Stimulated activated naive B cell treated with anti-CD40 and anti-IgM and Interleukin-4, amounts not matched to agents 10 μg/mL and 1 μg/mL and 100 μg/mL, for 72 hours (primary cell): ENCODE measurements at places on chromosomes 4 and X.

DNA sequence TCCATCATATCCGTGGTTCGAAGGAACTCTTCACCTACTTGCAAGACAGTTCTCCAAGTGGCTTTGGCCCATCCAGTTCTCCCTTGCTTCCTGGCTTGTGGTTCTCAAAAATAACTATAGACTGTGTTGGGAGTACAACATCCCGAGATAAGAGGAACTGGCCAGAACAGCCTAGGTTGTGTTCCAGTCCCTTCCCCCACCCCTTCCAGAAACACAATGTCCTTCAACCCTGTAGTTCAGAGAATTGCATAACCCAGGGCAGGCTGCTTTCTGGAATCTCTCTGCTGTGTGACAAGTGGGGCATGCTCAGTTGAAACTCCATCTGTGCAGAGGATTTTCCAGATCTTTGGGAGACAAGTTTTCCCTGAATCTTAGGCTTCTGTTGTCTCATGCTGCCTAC lies 206.5 kb downstream of the PCDH10 start:
- H3K36me3 ChIP-seq: no peaks in the 10 kb centered on the region
- no peaks in the 10 kb centered on the region for H3K4me1 ChIP-seq
- H3K27me3 ChIP-seq: no peaks in the 10 kb centered on the region
- H3K4me3 ChIP-seq: no peak overlapping the region
- no peak for DNase-seq

- peaks cover 11% of the 10 kb centered on the region for H3K36me3 ChIP-seq
- H3K27me3 ChIP-seq: no peaks in the 10 kb centered on the region
- no peak overlapping the region for H3K27ac ChIP-seq
- peaks cover 20% of the 10 kb centered on the region for H3K4me1 ChIP-seq
- no peak overlapping the region for H3K4me3 ChIP-seq
Measured at GRCh38 chr4:119296356-119296755, 25.6 kb downstream of the FABP2 start.

DNA sequence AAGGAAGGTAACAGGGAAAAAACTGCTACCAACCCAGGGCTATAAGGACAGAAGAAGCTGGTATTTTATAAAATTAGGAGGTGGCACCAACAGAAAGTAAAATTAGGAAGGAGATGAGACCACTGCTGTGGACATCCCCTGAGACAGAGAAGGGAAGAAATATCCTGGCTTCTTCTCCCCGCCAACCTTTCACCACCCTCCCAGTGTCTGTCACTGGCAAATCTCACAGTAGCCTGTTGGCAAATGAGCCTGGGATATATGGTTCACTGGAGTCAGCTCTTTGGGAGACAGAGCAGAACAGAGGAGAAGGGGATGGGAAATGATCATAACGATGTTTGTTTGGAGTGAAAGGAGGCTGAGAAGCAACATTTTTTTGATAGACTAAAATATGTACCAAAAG lies 190.9 kb upstream of the PACRGL start:
- no peak for DNase-seq
- no peak overlapping the region for H3K4me3 ChIP-seq
- H3K27me3 ChIP-seq: no peaks in the 10 kb centered on the region
- H3K27ac ChIP-seq: no peak overlapping the region
- H3K4me1 ChIP-seq: no peaks in the 10 kb centered on the region
- H3K36me3 ChIP-seq: no peaks in the 10 kb centered on the region

DNA sequence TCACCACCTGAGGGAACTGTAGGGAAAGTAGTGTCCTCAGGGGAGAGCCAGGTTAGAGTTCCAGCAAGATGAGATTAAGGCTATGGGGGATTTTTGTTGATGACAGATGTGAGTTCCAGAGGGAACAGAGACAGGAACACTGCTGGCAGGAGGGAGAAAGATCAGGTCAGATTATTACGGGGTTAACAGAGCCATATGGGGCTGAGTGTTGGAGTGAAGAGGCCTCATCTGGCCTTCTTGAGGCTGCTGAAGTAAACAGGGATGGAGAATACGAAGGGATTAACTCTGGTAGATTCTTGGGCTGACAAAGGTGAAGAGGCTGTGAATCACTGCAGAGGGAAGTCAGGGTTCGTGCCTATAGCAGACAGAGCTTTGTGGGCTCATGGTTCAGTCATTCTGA lies 47.9 kb upstream of the POU4F2 start:
- no peak overlapping the region for H3K27ac ChIP-seq
- no peaks in the 10 kb centered on the region for H3K36me3 ChIP-seq
- no peak overlapping the region for H3K4me3 ChIP-seq
- peaks cover 7% of the 10 kb centered on the region for H3K27me3 ChIP-seq
- no peaks in the 10 kb centered on the region for H3K4me1 ChIP-seq
- DNase-seq: no peak

- H3K27me3 ChIP-seq: peaks cover 5% of the 10 kb centered on the region
- no peaks in the 10 kb centered on the region for H3K36me3 ChIP-seq
- H3K4me3 ChIP-seq: no peak overlapping the region
- H3K4me1 ChIP-seq: peaks cover 5% of the 10 kb centered on the region
- DNase-seq: no peak
Measured at GRCh38 chr4:1573830-1574459, 110.2 kb downstream of the FAM53A start.

DNA sequence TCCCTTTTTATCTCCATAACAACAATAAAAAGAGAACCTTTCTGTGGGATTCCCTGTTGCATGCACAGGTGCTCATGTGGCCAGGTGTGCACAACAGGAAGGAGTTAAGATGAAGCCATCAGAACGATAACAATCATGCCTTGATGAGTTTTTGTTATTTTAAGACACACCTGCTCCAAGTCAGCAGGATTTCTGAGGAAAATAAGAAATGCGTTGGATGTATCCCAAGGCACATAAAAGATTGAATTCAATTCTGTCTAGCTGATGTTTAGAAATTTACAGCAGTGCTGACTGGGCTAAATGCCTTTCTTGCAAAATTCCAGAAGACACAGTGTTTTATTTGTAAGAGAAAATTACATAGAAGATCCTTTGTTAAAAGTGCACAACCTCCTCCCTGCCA lies 1678.2 kb downstream of the ARAP2 start:
- no peak overlapping the region for H3K27ac ChIP-seq
- no peak for DNase-seq
- H3K27me3 ChIP-seq: no peaks in the 10 kb centered on the region
- no peak overlapping the region for H3K4me3 ChIP-seq

DNA sequence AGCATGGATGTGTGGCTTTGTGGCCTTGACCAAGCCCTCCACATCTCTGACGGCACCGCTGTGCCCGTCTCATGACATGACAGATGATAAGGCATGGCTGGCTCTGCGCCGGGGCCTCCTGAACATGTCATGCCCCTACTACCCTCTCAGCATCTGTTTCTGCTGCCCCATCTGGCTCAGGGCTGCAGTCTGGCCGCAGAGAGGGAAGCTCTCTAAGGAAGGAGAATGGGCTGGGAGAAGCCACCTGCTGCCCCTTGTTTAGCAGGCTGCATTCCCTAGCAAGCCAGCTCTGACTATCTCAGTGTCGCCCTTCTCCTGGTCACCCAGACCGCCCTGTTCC lies 7.2 kb downstream of the ZNF185 start:
- H3K27ac ChIP-seq: no peak overlapping the region
- H3K27me3 ChIP-seq: peaks cover 20% of the 10 kb centered on the region
- H3K4me1 ChIP-seq: no peaks in the 10 kb centered on the region
- H3K36me3 ChIP-seq: no peaks in the 10 kb centered on the region

GRCh38 chrX:41781500-41781899 lies 57.5 kb downstream of the GPR82 start:
- no peak for DNase-seq
- H3K4me3 ChIP-seq: no peak overlapping the region
- H3K27me3 ChIP-seq: no peaks in the 10 kb centered on the region
- peaks cover 5% of the 10 kb centered on the region for H3K36me3 ChIP-seq

- H3K4me1 ChIP-seq: peaks cover 16% of the 10 kb centered on the region
- peaks cover 20% of the 10 kb centered on the region for H3K27me3 ChIP-seq
- peaks cover 6% of the 10 kb centered on the region for H3K36me3 ChIP-seq
- no peak overlapping the region for H3K4me3 ChIP-seq
Measured at GRCh38 chrX:119602701-119603255, 3.4 kb downstream of the NKRF start.

DNA sequence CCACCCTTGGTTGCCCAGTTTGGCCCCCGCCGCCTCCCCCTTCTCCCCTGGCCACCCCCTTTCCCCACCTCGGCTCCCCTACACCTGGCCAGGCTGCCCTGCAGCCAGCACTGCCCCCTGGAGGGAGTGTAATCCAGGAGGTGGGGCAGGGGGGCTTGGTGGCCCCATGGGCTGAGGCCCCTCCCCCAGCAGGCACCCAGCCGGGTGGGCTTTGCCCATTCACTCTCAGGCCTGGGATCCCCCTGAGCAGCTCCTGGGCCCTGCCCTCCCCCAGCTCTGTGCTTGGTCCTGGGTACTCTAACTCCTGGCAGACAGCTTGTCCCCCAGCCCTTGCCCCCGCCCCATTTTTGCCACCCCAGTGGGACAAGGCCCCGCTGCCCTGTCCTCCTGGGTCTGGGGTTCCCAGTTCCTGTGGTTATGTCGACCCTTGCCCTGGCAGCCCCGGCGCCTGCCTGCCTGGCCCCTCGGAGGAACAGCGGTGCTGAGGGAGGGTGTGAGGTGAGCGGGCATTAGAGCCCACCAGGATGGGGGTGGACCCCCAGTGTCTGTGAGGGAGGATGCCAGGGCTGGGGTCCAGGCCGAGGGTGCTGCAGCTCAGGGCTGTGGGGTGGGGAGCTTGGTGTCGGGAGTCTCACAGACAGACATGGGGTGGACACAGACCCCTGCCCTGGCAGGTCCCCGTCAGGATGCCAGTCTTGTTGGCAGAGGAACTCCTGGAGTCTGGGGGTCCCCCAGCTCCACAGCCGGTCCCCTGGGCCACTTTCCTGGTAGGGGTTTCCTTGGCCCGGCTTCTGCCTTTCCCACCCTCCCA lies 10.2 kb downstream of the NAT8L start:
- no peaks in the 10 kb centered on the region for H3K36me3 ChIP-seq
- no peaks in the 10 kb centered on the region for H3K27me3 ChIP-seq
- no peak overlapping the region for H3K27ac ChIP-seq
- no peak overlapping the region for H3K4me3 ChIP-seq

DNA sequence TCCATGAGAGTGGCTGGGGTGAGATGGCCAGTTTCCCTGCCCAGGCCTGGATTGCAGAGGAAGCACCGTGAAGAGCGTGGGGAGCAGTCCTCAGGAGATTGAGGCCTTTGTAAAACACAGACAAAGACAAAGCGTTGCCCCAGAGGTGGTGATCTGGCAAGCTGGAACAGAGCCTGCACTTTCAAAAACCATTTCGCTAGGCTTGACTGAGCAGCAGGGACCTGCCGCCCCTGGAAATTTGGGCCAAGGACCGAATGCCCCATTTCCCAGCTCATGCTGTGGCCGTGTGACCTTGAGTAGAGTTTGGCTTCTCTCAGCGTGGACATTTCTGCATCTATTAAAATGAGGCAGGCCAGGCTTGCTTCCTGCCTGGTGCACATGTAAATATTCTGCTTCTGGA lies 381.4 kb downstream of the BCOR start:
- DNase-seq: no peak
- no peaks in the 10 kb centered on the region for H3K27me3 ChIP-seq
- no peak overlapping the region for H3K4me3 ChIP-seq
- no peak overlapping the region for H3K27ac ChIP-seq

GRCh38 chr4:78244705-78245485 lies 187.8 kb downstream of the FRAS1 start:
- H3K27me3 ChIP-seq: peaks cover 4% of the 10 kb centered on the region
- no peak for DNase-seq
- no peak overlapping the region for H3K27ac ChIP-seq
- no peaks in the 10 kb centered on the region for H3K4me1 ChIP-seq

- no peak overlapping the region for H3K27ac ChIP-seq
- H3K4me1 ChIP-seq: no peaks in the 10 kb centered on the region
- H3K27me3 ChIP-seq: no peaks in the 10 kb centered on the region
- no peaks in the 10 kb centered on the region for H3K36me3 ChIP-seq
- H3K4me3 ChIP-seq: no peak overlapping the region
- no peak for DNase-seq
Measured at GRCh38 chr4:182547435-182547834, 304.2 kb downstream of the TENM3 start.

DNA sequence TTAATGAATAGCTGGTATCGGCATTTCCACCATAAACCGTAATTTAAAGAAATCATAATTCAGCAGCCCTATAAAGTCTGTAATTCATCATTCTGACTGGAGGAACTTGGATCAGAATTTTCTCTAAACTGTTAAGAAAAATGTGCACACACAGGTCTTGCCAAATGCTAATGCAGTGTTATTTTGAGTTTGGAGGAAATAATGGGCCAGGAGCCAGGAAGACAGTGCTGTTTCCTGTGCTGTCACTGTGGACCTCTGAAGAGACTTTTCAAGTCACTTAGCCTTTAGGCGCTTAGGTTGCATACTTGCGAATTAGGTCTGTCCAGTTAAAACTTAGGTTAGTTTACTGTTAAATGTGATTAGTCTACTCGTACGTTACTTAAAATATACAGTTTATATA lies 137.5 kb upstream of the ANXA3 start:
- DNase-seq: no peak
- no peaks in the 10 kb centered on the region for H3K36me3 ChIP-seq
- no peaks in the 10 kb centered on the region for H3K4me1 ChIP-seq
- H3K4me3 ChIP-seq: no peak overlapping the region

DNA sequence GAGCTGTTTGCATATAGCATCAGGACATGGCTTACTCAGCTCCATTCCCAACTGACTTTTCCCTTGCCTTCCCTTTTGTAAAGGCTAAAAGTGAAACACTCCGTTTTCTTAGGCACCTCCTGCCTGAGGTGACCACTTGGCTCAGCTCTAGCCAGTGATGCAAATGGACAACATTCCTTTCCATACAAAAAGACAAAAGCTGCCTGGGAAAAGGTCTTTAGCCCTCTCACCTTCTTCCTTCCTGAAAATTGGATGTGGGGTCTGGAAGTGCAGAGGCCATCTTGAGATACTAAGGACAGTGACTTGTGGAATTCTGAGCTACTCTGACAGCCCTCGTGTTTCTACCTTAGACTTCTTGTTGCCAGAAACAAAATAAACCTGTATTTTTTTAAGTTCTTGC lies 27.7 kb upstream of the SFRP2 start:
- H3K4me3 ChIP-seq: no peak overlapping the region
- H3K4me1 ChIP-seq: no peaks in the 10 kb centered on the region
- H3K27ac ChIP-seq: no peak overlapping the region
- no peak for DNase-seq
- H3K36me3 ChIP-seq: peaks cover 4% of the 10 kb centered on the region
- H3K27me3 ChIP-seq: peaks cover 41% of the 10 kb centered on the region

DNA sequence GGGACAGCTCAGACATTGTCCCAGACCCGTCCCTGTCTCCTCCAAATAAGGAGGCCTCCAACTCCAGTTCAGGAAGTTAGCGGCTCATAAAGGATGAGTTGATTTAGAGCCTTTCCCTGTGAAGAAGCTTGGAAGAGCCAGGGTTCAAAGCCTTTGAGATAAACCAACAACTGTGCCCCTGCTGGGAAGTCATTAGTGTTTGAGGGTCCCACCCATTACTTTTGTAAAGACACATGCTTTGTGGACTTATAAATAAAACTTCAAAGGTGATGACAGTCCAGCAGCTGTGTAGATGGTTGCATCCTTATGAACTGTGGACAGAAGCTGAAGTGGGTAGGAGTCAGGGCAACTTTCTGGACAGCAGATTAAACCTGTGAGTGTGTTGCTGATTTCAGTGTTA lies 86.0 kb upstream of the PGRMC2 start:
- H3K4me1 ChIP-seq: no peaks in the 10 kb centered on the region
- no peaks in the 10 kb centered on the region for H3K27me3 ChIP-seq
- no peak overlapping the region for H3K4me3 ChIP-seq
- no peak for DNase-seq
